Memory B cell (primary cell): ENCODE measurements at places on chromosomes 4 and X.

- DNase-seq = no peak
Observed at GRCh38 chr4:90798948-90799347, 671.8 kb downstream of the CCSER1 start.

DNA sequence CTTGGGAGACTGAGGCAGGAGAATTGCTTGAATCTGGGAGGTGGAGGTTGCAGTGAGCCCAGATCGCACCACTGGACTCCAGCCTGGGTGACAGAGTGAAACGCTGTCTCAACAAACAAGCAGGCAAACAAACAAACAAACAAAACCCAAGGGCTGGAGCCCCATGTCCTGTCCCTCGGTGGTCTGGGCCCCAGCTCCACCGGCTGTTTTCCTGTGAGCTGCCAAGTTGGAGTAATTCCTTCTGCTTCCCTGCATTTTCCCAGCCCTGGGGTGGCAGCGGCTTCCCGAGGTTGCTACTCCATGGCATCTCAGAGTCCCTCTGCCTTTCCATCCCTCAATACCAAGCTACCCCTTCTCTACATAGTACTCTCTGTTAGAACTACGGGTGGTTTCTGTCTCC lies 43.2 kb downstream of the RGS12 start:
- DNase-seq = no peak

- DNase-seq = no peak
Observed at GRCh38 chr4:2412534-2412884, 5.9 kb downstream of the ZFYVE28 start.

GRCh38 chr4:162364651-162365050 lies 200.9 kb upstream of the FSTL5 start:
- no peak for DNase-seq

GRCh38 chrX:6734844-6735634 lies 200.1 kb upstream of the VCX3A start:
- DNase-seq = no peak

- no peak for DNase-seq
Observed at GRCh38 chrX:135191838-135192237, 20.6 kb upstream of the CT55 start.

- DNase-seq = no peak
Observed at GRCh38 chr4:77800483-77801259, 18.5 kb downstream of the CNOT6L start.

- DNase-seq = no peak
Observed at GRCh38 chrX:70174754-70175153, 2.5 kb upstream of the DGAT2L6 start.

- DNase-seq = no peak
Observed at GRCh38 chr4:15194520-15194919, 192.2 kb downstream of the CPEB2 start.

GRCh38 chr4:25421816-25422525 lies 44.9 kb downstream of the ANAPC4 start:
- no peak for DNase-seq

- DNase-seq = no peak
Observed at GRCh38 chr4:186936496-186937375, 213.1 kb upstream of the FAT1 start.
